Common myeloid progenitor, CD34-positive (primary cell): ENCODE measurements at places on chromosomes 7 and 10.

DNA sequence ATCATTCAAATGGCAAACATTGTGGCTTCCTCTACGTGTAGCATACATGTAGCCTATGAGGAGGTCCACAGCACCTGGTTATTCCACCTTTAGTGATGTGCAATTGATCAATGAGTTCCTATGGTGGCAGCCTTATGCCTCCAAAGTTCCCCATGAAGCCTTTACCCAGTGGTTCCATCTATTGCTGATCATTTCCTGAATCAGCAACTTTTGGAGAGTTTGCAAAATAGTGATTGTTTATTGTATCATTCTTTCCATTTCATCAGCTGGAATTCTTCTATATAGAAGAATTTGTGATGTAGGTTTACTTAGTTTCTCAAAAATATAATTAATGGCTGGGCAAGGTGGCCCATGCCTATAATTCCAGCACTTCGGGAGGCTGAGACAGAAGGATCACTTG lies 380.2 kb upstream of the MKI67 start:
- no peak for DNase-seq

DNA sequence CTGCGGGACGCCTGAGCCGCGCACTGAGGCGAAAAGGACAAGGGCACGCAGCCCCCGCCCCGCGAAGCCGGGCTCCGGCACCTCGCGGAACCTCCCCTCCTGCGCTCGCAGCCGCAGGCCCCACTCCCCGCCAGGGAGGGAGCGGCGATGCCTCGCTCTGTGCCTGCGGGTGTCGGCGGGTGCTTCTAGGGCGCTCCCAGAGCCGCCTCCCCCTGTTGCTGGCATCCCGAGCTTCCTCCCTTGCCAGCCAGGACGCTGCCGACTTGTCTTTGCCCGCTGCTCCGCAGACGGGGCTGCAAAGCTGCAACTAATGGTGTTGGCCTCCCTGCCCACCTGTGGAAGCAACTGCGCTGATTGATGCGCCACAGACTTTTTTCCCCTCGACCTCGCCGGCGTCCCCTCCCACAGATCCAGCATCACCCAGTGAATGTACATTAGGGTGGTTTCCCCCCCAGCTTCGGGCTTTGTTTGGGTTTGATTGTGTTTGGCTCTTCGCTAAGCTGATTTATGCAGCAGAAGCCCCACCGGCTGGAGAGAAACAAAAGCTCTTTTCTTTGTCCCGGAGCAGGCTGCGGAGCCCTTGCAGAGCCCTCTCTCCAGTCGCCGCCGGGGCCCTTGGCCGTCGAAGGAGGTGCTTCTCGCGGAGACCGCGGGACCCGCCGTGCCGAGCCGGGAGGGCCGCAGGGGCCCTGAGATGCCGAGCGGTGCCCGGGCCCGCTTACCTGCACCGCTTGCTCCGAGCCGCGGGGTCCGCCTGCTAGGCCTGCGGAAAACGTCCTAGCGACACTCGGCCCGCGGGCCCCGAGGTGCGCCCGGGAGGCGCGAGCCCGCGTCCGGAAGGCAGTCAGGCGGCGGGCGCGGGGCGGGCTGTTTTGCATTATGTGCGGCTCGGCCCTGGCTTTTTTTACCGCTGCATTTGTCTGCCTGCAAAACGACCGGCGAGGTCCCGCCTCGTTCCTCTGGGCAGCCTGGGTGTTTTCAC lies 519 bp downstream of the ITGB8 start:
- DNase-seq, result peak; percentile 70

GRCh38 chr10:61825628-61826027 lies 75.9 kb upstream of the ARID5B start:
- no peak for DNase-seq

GRCh38 chr10:30430544-30431298 lies 3.3 kb upstream of the MAP3K8 start:
- DNase-seq, result no peak

GRCh38 chr7:42070068-42070467 lies 166.9 kb downstream of the GLI3 start:
- no peak for DNase-seq

GRCh38 chr10:59536167-59537014 lies 173.3 kb downstream of the SLC16A9 start:
- peak; percentile 92 for DNase-seq
